ENCODE measurements at places on chromosomes 3 and 15. TPM values are rescaled to one million over a fixed set of nuclear protein-coding genes. Genes with fewer than 3 reads are reported as not detected.

GRCh38 chr3:14539742-14540491 is at the start of gene GRIP2:
TSS of gene GRIP2 (minus strand) at chr3:14540342. CDS start at chr3:14540308, 34 bp downstream.
- DNase-seq, result no peak

ARHGEF26 gene
- polyA plus RNA-seq, result 1.4 TPM

GRCh38 chr15:80495401-80495942 is 91.3 kb downstream of the ARNT2 start:
- DNase-seq, result no peak

SLC28A1 gene
- polyA plus RNA-seq, result not detected

GRCh38 chr15:49989498-49989897 is 129.5 kb downstream of the ATP8B4 start:
- DNase-seq, result no peak

- peak; percentile 67 for DNase-seq
These were observed 280.6 kb upstream of the ZNF717 start for GRCh38 chr3:76065964-76066363.

KPNA4 gene
- 13.6 TPM for polyA plus RNA-seq

TAMM41 gene
- polyA plus RNA-seq, result 17.8 TPM

DNA sequence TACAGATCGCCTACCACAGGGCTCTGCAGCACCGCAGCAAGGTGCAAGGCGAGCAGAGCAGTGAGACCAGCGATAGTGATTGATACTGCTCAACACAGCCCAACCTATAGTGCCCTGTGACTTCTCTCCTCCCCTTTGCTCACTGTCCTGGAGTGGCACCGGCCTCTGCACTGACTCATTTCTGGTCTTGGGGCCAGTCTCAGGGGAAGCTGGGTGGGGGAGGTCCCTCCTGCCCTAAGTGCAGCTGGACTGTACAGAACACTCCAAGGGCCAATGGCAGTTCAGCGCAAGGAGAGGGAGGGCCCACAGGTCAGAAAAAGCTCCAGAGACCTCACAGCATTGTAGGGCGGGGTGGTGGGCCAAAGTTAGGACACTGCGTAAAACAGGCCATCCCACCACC is 2.5 kb upstream of the OGG1 start:
- no peak for DNase-seq

CFAP20DC gene
- polyA plus RNA-seq, result 3.2 TPM

- DNase-seq, result peak; percentile 37
These were observed 240.8 kb downstream of the NR1D2 start for GRCh38 chr3:24185738-24186384.

DCUN1D1 gene
- polyA plus RNA-seq, result 9.0 TPM

CLCN2 gene
- 3.8 TPM for polyA plus RNA-seq

DAZL gene
- not detected for polyA plus RNA-seq

DNA sequence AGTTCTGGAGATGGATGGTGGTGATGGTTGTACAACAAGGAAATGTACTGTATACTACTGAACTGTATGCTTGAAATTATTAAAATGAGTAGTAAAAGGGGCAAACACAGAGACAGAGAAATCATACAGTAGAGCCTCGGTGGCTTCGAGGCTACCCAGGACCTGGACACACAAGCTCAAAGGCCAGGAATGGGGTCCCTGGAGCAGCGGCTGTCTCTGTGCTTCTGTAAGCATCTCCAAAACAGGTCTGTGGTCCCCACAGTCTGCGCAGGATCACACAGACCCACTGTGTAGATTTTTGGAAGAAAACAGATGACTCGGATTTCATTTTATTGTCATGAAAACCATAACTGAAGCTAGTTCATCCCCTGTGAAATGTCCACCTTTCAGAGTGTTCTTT is 39.7 kb downstream of the PGPEP1L start:
- no peak for DNase-seq
